ENCODE measurements at places on chromosomes 16 and 17.

- DNase-seq, result no peak
Observed at GRCh38 chr17:59110973-59111372, 4.3 kb upstream of the TRIM37 start.

DNA sequence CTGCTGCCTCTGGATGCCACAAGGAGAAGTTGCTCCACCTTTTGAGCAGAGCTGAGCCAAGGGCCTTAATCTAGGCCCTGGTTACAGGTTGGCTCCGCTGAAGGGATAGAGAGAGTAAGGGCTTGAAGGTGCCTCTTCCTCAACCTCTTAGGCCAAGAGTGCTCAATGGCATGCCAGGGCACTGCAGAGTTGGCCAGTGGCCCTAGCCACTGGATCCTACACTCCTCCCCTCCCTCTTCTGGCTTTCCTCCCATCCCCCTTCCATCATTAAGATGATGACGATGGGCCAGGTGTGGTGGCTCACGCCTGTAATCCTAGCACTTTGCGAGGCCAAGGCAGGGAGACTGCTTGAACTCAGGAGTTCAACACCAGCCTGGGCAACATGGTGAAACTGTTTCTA is 50.5 kb downstream of the MYO18A start:
- DNase-seq, result no peak

GRCh38 chr16:80894091-80894490 is 89.7 kb upstream of the CDYL2 start:
- DNase-seq, result no peak

- DNase-seq, result no peak
Observed at GRCh38 chr16:14335297-14335696, 264.2 kb downstream of the MRTFB start.

GRCh38 chr16:50227120-50227519 is 39.2 kb upstream of the ADCY7 start:
- no peak for DNase-seq

- DNase-seq, result no peak
Observed at GRCh38 chr17:44202756-44203155, 3.1 kb upstream of the ATXN7L3 start.

DNA sequence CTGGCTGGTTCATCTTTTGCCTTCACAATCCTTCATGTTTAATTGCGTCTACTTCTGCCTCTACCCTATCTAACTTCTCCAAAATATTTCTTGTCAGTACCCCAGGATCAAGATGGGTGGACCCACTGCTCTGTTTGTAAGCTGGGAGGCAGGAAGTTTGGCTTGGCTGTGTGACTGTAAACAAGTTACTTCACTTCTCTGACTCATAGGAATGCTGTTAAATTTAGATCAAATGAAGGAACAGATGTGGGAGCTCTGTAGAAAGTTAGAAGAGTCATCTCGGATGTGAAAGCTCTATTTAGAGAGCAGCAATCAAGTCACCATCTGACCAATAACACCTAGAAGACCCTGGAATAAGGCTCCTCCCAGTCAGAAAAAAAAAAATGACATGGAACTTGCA is 55.2 kb upstream of the MRTFB start:
- DNase-seq, result no peak

GRCh38 chr16:75423723-75424104 is 9.6 kb downstream of the CFDP1 start:
- no peak for DNase-seq

DNA sequence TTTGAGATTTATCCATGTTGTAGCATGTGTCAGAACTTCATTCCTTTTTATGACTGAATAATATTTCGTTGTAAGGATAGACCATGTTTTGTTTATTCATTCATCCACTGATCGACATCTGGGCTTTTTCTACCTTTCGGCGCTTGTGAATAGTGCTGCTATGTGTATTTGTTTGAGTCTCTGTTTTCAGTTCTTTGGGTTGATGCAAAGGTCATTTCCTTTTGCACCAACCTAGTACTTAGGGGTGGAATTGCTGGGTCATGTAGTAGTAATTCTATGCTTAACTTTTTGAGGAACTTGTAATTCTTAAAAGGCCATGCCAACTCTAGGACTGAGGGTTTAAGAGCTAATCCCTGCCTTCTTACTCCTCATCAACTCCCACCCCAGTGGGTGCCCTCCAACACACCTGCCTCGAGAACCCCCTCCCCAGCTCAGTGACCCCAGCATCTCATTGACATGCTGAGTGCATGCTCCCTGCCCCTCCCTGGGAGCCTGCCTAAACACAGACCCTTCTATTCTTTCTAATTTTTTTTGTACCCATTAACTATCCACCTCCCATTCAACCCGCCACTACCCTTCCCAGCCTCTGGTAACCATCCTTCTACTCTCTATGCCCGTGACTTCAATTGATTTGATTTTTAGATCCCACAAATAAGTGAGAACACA is 51.2 kb downstream of the ABAT start:
- no peak for DNase-seq

DNA sequence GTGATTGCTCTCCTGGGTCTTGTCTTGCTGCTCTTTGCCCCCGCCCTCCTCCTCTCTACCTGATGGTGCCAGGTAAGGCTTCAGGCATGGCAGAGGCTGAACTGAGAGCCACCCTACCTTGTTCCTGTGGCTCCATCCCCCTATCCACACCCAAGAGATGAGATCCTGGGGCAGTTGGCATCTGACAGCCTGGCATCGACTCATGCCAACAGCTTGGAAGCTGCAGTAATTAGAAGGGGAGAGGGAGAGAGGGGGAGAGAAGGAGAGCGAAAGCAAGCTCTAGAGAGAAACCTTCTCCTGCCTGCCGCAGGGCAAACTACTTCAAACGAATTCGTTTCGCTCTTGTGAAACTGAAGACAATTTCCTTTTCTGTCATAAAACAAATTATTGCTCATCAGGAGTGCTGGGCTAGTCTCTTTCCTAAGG is 13.8 kb upstream of the SP6 start:
- DNase-seq, result no peak

DNA sequence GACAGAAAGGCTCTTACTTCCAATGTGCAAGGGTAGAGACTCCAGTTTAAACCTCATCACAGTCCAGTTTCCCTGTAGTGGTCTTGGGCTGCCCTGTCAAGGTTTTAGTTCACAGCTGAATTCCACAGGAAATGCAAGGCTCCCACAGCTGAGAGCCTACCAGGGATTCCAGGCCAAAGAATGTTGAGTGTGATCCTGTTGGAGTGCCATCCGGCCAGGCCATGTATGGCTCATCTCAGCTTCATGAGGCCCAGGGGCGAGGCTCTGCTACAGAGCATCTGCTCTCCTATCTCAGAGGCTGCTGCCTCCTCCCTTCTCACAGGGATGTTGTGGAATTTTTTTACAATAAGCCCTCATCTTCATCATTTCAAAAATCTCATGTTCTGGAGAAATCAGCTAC is 239.8 kb upstream of the CCL2 start:
- DNase-seq, result no peak

- no peak for DNase-seq
Observed at GRCh38 chr16:31356566-31357323, 1.8 kb downstream of the ITGAX start.

DNA sequence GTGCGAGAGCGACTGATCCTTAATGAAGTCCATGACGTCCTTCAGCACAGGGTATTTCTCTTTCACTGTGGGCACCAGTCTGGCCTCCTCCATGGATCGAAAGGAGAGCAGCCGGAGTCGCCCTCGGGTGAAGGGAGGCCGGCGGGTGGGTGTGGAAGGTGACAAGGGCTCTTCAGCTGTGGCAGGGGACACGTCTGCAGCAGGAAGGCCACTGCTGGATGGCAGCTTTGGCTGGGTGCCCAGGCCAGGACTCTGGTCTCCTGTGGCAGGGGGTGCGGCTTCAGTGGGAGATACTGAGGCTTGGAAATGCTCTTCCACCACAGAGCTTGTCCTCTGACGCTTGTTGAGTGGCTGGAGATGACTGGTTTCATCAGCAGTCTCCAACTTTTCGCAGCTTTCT is 78.5 kb downstream of the ZZEF1 start:
- DNase-seq, result no peak

DNA sequence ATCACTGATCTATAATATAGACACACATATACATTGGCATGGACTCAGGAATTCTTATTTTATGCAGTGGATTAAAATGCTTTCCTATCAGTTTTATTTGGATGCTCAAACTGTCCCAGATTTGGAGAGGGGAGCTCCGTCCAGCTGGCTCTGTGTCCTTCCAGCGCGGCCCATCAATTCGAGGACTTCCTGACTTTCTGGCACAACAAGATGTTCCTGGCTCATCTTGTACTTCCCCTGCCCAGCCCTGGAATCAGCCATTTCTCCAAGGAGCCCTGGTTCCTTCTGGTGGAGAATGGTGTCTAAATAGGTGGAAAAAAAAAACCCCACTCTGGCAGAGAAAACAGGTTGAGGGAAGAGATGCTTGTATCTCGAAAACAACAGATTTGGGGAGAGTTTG is 94.5 kb downstream of the CRISPLD2 start:
- DNase-seq, result no peak

DNA sequence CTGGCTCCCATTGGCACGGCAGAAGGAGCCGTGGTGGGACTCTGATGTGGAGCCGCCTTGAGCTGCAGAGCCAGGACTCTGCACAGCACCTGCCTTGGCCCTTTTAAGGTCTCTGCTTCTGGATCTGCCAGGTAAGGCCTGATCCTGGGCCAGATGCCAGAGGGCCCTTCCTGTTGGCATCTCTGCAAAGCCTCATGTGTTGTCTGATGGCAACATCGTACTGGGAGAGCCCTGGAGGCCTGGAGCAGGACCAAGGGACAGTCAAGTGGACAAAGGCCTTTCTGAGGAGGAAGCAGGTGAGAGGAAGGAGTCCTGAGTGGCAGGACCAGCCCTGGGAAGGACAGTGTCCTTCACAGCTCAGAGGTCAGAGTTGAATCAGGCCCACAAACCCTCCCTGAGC is 26.1 kb downstream of the SOCS1 start:
- DNase-seq, result no peak

GRCh38 chr16:1066584-1067172 is 5.9 kb upstream of the SSTR5 start:
- DNase-seq, result peak; percentile 76

DNA sequence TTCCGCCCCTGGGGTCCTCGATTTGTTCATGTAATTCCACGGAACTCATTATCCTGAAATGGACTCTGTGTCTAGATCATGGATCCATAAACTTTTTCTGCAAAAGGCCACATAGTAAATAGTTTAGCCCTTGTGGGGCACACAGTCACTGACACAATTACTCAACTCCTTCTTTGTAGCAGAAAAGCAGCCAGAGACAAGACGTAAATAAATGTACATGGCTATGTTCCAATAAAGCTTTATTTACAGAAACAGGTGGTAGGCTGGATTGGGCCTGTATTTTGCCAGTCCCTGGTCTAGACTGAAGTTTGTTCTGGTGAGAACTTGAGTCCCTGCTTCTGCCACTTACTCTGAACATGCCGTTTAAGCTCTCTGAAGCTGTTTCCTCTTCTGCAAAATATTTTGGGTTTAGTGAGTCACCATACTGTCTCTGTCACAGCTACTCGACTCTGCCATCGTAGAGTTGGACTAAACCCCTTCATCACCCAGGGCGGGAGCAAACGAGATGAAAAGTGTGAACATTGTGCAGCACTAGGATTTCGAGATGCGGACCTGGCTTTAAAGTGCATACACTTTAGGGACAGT is 61.9 kb upstream of the FOXF1 start:
- DNase-seq, result no peak
